ENCODE measurements at places on chromosomes 2 and 18.

- DNase-seq: no peak
Observed at GRCh38 chr2:34037157-34037556, 438.1 kb upstream of the FAM98A start.

- no peak for DNase-seq
Observed at GRCh38 chr2:241689306-241689705, 2.7 kb upstream of the DTYMK start.

DNA sequence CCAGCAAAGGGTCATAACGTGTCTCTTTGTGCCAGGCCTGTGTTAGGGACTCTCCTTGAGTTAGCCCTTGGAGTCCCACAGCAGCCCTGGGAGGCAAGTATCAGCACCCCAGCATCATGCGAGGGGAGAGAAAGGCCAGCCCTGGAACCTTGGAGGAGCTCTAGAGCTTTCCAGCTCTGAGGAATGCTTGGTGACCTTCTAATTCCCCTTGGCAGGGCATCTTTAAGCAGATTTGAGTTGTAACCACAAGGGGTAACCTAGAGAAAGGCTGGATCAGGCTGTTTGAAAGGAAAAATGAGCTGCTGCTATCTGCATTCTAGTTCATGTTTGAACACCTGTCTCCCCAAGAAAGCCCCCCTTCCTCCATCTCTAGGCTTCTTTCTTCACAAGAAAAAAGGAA is 23.8 kb upstream of the ODC1 start:
- DNase-seq: no peak

- no peak for DNase-seq
Observed at GRCh38 chr2:96157649-96158553, 12.7 kb upstream of the DUSP2 start.

Measured in cardiac muscle cell (in vitro differentiated cells and primary cell).